ENCODE measurements at places on chromosomes 7 and 10.

DNA sequence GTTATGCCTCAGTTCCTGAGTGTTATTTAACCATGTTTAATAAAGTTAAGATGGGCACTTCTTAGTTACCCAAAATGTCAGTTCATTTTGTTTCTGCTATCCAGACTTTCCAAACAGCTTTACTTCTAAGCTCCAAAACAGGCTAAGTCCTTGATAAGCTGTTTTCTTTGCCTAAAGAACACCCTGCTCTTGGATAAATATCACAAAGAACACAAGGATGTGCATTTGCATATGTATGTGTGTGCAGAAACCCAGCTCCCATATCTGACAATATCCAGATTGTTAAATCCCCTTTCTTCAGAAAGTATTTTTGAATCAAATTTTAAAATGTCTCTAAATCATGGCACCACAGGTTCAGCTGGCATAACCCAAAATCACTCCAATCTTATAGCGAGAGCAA, 19.6 kb downstream of the FAM13C start:
- no peak for DNase-seq

GRCh38 chr7:17255926-17256325, 42.5 kb upstream of the AHR start:
- no peak for DNase-seq

DNA sequence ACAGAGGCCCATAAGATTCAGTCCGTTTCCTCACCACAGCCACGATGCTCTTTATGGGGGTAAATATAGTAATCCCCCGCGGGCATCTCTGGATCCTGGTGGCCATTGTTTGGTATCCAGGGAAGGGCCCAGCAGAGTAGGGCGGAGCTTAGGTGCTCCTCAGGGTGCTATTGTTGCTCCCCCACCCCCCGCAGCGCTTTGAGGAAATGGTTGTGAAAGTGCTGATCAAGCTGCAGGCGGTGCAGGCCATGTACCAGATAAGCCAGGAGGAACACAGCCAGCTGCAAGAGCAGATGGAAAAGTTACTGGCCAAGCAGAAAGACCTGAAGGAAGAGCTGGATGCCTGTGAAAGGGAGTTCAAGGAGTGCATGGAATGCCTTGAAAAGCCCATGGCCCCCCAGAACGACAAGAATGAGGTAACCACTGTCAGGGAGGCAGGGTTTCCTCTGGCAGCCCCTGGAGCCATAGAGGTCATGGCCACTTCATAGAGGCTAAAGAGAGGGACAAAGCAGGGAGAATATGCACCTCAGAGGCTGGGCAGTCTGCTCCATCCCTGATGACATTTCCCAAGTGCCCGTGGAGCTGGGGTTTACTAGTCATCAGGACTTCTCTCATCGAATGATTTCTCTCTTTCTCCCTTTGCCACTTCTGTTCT, 17.6 kb upstream of the FLNC start:
- no peak for DNase-seq

GRCh38 chr10:31146491-31147209, 115.0 kb upstream of the ZNF438 start:
- no peak for DNase-seq

DNA sequence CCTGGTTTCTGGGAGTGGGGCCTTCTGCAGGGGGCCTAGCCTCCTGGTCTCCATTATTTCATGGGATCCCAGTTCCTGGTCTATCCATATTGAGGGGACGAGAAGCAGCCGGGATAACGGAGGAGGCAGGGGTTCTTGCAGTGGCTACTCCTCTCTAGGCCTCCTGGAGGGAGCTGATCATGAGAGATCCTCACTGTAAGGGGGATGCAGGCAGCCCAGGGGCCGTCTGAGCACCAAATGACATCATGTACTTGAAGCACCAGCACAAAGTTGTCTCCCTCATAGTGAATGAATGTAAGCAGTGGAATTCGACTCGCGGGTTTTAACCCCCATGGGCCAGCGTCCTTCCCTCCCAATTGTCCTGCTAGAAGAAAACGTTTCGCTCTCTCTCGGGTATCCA, 964 bp upstream of the ADCY1 start:
- DNase-seq = no peak

- peak; percentile 74 for DNase-seq
Measured at GRCh38 chr7:2529161-2530070, 9.8 kb downstream of the LFNG start.

DNA sequence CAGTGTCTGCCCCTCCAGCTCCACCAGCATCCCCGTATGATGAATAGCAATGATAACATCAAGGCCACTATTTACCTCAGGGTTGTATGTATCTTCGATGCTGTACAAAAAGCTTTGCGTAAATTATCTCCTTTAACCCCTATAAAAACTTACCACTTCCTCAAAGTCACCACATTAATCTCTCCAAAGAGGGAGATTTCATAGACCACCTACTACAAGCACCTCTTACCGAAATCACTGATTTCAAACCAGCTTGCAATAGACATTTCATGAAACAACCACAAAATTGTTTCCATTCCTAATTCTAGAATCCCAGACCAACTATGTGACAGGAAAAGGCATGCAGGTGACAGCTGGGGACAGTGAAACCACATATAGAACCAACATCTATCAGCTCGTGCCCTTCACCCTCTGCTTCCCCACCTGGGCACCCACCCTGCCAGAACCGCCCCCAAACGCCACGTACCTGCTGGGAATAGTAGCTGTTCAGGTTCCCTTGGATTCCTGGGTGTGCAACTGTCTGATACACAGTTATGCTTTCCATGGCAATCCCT, 20.1 kb upstream of the MMP21 start:
- no peak for DNase-seq

DNA sequence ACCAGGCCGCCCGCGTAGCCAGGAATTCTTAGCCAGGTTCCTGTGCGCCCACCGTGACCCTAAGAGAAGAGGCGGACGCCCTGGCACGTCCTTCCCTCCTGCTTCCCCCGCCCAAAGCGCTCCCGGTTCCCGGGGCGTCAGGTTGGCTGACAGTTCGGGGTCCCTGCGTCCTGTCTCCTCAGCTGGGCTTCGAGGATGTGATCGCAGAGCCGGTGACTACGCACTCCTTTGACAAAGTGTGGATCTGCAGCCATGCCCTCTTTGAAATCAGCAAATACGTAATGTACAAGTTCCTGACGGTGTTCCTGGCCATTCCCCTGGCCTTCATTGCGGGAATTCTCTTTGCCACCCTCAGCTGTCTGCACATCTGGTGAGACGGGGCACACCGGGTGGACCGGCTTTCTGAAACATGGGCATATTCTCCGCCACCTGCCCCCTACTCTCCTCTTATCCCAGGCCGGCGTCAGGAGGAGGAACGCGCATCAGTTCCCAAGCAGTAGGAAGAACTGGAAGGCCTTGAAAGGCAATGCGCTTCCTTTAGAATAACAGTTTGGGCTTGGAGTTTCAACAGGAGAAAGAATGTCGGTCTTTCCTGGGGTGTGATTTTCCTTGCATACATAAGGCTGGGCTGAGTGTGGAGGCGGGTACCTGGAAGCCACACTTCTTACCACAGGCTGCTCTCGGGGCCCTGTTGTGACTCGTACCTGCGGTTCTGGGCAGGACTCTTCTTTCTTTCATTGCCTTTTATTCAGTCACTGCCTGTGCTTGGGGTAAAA, 728 bp downstream of the CAV2 start:
- peak; percentile 45 for DNase-seq

DNA sequence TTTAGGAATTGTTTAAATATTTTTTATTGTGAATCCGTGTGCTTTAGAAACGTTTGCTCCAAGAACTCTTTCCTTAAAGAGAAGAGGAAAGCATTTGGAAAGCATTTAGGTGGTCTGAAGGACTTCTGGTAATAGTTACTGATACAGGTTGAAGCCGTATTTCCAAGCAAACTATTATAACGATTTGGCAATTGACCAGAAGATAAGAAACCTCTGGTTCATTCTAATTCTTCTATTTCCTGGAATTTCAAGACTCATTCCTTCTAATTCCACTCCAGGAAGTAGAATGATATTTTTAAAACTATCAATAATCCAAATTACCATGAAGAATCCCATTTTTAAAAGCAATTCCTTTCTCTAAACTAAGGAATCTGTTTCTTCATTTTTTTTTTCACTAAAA, 158.9 kb upstream of the AGR3 start:
- no peak for DNase-seq

DNA sequence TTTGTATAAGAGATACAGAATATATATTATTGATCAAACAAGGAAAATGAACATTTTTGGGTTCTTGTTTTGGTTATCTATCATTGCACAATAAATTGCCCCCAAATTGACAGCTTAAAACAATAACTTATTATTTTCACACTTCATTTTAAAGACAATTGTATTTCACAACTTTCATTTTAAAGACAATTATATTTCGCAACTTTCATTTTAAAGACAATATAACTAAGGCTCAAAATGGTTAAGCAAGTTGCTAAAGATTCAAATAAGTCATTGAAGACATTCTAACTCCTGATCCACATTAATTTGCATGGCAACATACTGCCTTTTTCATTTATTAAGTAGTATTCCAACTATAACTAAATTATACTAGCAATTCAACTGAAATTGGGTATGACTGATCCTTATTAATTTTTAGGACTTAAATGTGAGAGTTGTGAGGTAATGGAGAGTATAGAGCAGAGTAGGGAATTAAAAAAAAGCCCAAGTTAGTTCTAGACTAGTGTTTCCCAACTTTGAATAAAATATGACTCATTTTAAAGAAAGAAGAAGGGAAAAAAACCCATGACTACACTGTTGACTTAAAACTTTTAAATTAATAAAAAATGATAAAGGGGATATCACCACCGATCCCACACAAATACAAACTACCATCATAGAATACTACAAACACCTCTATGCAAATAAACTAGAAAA, 9.9 kb upstream of the STEAP2 start:
- DNase-seq = no peak

DNA sequence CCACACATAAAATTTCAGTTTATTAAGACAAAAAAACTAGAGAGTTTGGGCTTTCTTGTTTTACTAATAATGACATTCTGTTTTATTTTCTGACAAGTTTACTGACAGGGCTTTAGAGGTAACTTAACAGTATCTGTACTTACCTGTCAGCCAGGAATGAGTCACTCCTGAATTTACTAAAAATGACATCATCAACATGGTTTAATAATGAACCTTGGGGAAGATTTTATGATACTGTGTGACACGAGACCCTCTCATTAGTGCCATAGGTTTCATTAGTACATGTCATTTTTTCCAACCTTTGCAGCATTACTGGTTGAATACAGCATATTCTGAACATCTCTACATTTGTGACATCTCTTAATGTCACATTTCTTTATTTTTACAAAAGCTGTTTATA, 131.1 kb downstream of the KCND2 start:
- DNase-seq = peak; percentile 45

DNA sequence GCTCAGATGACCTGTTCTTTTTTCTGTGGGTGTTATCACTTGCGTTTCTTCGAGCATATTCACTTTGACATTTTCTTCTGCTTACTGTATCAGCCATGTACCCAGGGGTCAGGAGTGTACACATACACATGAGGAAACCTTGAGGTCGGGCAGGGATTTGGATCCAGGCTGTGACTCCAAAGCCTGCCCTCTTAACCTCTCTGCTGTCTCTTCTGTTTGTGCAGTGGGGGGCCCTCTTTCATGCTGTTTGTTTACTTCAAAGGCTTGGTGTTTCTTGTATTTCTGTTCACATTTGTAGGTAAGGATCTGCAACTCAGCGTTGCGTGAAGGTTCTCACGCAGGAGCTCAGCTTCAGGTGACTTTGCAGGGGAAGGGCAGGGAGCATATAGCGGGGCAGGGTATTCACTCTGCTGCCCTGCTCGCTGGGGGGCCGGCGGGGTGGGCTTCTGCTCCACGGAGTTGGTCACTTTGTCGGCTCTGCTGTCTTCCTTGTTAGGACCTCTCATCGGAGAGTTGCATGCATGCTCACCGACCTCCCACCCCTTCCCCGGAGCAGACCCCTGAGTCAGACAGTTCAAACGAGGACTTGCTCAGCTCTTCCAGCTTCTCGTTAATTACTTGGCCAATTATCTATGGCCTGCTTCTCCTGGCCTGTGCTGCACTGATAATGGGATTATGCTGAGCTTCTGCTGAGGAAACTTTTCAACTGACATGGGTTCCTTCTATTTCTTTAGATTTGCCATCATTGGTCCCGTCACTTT, 77.5 kb downstream of the SDK1 start:
- no peak for DNase-seq

- no peak for DNase-seq
Measured at GRCh38 chr10:70359017-70359550, 23.3 kb downstream of the LRRC20 start.

- DNase-seq = no peak
Measured at GRCh38 chr7:130950741-130951140, 216.7 kb upstream of the KLF14 start.

GRCh38 chr10:33164060-33164709, 170.3 kb downstream of the NRP1 start:
- no peak for DNase-seq

GRCh38 chr10:13851906-13852305, 265.1 kb downstream of the PRPF18 start:
- DNase-seq = no peak

- no peak for DNase-seq
Measured at GRCh38 chr10:116210588-116211346, 62.2 kb downstream of the GFRA1 start.

GRCh38 chr10:32481606-32482005, 35.7 kb downstream of the CCDC7 start:
- DNase-seq = no peak

DNA sequence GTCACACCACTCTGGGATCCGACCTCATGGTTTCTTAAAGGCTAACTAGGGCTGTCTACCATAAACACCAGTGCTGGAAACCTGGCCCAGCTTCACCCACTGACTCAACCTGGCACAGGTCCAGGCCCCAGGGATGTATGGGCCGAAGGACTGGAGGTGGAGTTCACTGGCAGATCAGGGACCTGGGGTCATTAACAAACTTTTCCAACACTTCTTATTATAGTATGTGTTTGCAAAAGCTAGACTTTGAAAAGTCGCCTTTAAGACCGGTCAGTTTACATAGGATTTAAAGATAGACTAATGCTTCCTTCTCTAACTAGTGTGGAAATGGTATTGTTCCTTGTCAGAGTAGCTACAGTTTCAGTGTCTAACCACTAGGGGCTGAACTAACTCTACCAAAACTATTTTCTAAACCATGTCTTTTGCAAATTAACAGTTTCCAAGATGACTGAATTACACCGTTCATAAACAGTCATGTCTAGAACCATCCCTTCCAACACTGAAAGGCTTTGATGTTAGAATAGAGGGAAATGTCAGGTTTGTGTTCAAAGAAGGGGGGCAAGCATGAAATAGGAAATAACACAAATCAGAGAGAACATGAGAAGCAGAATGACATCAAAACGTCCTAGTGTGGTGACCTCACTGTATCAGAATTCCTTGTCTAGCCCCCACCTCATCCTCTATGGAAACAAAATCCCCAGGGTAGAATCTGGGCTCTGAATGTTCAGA, 29.7 kb downstream of the STN1 start:
- DNase-seq = peak; percentile 68

DNA sequence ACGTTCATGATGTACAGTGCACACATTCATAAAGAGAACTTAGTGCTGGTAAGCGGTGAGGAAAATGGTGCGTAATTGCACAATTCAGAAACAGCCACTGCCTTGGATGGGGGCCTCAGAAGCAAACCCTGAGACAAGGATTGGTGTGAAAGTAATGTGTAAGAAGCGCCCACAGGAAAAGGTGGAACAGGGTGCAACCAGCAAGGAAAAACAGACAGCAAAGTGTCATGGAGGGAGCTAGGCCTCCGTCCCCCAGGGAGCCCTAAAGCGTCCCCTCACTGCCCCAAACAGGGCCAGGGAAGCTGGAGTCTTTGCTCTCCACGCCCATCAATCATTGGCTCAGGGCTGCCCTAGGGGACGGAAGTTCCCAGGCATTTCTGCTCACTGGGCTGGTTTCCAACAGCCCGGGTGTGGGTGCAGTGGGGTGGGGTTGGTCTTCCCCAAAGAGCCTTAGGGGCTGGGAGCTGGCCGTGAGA, 9.6 kb upstream of the C10orf105 start:
- no peak for DNase-seq

- DNase-seq = no peak
Measured at GRCh38 chr7:94439893-94440381, 45.2 kb downstream of the COL1A2 start.
